ENCODE measurements at places on chromosomes 11 and 22. TPM values are rescaled to one million over a fixed set of nuclear protein-coding genes. Genes with fewer than 3 reads are reported as not detected.

The CECR2 gene
- total RNA-seq = 2.1 TPM

The RAG2 gene
- not detected for total RNA-seq

The C11orf52 gene
- total RNA-seq = 1.8 TPM

The DDTL gene
- 2.2 TPM for total RNA-seq

The RIC3 gene
- 18.8 TPM for total RNA-seq

The RIMBP3B gene
- not detected for total RNA-seq

- DNase-seq = no peak
Observed at GRCh38 chr11:120835601-120836228, 188.2 kb upstream of the TBCEL start.

DNA sequence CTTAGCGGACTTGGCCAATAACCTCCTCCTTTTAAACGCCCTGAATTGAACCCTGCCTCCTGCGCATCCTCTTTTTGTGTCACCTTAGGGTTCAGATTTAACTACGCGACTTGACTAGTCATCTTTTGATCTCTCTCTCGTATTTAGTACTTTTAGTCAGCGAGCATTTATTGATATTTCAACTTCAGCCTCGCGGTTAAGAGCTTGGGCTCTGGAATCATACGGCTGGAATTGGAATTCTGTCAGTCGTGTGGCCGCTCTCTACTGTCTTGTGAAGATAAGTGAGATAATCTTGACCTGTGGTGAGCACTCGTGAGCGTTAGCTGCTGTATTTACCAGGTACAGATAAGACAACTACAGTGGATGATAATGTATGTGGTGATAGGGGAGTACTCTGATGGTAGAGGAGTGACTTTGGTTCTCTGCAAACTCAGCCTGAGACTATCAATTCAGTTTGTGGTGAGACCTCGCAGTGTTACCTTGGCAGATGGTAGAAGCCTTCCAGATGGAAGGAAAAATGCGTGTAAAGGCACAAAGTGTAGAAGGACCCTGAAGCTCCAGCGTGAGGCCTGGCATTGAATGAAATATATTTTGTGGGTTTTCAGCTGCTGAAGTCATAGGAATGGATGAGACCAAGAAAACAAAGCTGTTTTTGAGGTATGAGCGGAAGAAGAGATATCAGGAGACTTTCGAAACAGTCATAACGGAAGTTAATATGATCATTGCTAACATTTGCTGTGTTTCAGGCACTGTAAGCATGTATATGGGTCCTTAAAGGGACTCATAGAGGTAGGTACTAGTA, 682 bp downstream of the ATM start:
- no peak for DNase-seq

GRCh38 chr22:35334004-35334403, 34.3 kb downstream of the TOM1 start:
- DNase-seq = no peak

DNA sequence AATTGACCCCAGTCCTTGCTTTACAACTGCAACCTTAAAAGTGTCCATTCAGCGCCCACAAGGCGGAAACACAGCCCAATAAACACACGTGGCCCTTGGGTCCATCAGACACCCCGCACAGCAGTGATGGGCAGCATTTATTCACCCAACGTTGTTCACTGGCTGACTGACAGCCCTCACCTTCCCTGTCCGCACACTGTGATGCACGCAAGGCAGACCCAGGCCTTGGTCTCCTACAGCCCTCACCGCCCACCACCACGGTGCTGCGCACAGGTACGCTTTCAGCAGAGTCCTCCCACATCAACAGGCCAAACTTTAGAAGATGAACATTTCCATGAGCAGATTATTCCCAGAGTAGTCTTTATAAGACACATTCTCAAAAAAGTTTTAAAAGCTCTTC, 20.7 kb upstream of the PHLDA2 start:
- DNase-seq = no peak

DNA sequence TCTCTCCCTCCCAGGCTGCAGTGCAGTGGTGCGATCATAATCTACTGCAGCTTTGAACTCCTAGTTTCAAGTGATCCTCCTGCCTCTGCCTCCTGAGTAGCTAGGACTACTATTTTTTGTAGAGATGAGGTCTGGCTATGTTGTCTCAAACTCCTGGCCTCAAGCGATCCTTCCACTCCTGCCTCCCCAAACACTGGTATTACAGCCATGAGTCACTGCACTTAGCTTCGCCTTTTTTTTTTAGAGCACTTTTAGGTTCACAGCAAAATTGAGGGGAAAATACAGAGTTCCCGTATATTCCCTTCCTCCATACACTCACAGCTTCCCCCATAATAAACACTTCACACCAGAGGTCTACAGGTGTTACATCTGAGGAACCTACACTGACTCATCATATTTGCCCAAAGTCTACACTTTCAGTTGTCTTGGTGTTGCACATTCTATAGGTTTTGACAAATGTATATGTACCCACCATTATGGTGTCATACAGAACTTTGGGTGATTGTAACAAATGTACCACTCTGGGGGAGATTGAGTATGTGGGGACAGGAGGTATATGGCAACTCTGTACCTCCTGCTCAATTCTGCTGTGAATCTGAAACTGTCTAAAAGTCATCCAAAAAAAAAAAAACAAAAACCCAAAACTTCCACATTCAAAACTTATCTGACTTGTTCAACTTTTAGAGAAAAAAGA, 11.3 kb upstream of the SLC37A4 start:
- DNase-seq = no peak

DNA sequence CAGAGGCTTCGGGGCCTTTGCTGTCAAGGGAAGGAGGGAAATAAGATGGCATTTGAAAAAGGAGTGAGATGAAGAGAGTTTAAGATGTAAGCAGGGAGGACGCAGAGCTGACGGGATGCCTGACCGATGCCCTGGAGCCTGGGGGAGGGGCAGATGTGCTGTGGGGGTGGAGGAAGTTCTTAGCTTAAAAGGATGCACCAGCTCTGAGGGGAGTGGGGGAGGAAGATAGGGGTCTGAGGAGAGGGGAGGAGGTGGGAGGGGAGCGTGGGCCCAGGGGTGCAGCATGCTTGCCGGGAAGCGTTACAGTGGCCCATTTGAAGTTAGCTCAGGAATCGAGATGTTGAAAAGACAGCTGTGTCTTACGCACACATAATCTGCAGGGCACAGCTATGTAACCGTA, 56.3 kb downstream of the RPS6KA4 start:
- no peak for DNase-seq

GRCh38 chr11:134468796-134469195, 56.8 kb upstream of the B3GAT1 start:
- DNase-seq = no peak

GRCh38 chr22:45420011-45420410, 6.5 kb downstream of the RIBC2 start:
- no peak for DNase-seq

Measured in esophagus muscularis mucosa (tissue), 4 donors.